Diencephalon (tissue), 1 donor: ENCODE measurements at places on chromosomes 13 and 19. TPM values are rescaled to one million over a fixed set of nuclear protein-coding genes. Genes with fewer than 3 reads are reported as not detected.

Gene NTF4
- total RNA-seq = not detected

Gene DACH1
- 29.8 TPM for total RNA-seq

Gene ANKRD24
- total RNA-seq = 6.5 TPM

Gene S1PR4
- 0.23 TPM for total RNA-seq

Gene PSG11
- not detected for total RNA-seq

Gene FFAR1
- total RNA-seq = not detected

Gene DPRX
- not detected for total RNA-seq

Gene PLIN5
- 4.6 TPM for total RNA-seq
